Cardiac fibroblast (primary cell): ENCODE measurements at places on chromosomes 2 and 18.
A peak's percentile ranks its signal among the peaks of the same experiment; 100 is the strongest.

DNA sequence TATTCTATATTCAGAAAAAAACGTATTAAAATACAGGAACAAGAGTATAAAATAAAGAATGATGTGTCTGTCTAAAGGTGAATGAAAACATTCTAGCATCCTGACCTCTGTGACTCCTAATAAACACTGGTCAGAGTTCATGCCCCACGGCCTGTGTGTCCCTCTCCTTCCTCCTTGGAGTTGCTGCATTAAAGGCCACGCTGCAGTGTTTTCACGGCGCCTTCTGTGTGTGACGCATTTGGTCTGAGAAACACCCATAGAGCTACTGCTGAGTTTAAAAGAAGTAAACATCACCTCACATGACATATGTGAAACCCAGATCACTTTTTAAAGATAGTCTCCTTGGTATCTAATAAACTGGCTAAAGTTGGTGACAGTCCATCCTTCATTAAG is 90.5 kb downstream of the ITGB1BP1 start:
- no peak for DNase-seq

DNA sequence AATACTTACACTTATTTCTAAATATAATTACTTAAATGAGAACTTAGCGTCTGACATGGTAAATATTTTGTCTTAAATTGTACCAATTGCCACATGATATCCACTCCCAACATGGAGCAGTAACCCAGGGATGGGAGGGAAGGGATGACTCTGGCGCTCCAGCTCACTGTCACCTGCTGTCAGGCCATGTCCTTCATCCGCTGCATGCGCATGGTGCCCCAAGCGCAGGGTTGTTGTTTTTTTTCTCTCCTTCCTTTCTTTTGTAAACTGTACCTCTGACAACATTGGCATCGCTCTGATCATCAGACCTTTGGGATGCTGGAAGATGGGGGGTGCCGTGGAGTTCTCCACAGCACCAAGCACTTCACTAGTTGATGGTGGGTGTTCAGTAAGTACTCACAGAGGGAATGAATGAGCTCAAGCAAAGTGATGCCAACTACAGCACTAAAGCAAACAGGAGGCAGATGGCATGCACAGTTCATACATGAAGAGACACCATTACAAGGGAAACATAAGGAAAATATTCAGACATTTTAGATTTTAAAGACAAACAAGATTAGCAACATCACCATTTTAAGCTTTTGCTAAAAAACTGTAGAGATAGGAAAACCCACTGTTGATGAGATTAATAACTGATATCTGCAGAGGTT is 247.8 kb downstream of the GBX2 start:
- DNase-seq = no peak

GRCh38 chr2:44970846-44971450 is 29.4 kb downstream of the SIX3 start:
- peak; percentile 66 for DNase-seq

DNA sequence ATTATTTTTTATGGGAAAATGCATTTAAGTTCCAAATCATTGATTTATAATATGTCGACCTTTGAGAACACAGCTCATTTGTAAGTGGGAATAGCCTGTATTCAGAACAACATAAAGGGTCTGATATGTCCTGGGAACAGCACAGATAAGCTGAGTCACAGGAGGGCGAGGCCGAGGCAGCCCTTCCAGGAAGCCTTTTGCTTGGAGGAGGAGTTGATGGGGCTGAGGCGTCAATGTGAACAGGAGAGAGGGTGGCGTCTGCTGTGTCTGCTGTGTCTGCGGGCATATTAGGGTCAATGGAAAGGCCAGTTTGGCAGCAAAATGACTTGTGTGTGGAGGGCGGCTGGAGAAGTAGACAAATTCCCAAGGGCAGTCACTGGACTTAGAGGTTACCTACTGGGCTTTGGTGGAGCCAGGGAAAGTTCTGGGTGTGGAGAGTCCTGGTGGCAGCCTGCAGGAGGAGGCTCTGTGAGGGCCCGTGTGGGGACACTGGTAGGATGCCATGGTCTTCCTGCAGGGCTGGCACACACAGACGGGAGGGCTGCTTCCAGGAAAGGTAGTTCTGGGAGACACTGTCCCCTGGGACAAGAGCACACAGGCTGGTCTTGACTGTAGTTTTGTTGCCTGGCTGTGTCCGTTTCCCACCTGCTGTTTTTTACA is 128.1 kb downstream of the GLI2 start:
- peak; percentile 88 for DNase-seq

- peak; percentile 81 for DNase-seq
Observed at GRCh38 chr2:112881217-112881985, 29.6 kb upstream of the IL37 start.

DNA sequence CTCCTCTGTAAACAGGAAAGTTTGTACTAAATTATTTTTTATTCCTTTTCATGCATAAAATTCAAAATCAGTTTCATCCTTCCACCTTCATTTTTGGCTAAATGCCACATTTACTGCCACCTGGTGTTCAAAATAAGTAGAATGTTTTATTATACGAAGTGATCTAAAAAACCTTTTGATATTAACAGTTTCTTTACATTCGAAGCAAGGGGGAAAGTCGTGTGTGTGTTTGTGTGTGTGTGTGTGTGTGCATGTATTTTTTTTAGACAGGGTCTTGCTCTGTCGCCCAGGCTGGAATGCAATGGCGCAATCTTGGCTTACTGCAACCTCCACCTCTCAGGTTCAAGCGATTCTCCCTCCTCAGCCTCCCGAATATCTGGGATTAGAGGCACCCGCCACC is 9.0 kb upstream of the SCN9A start:
- peak; percentile 53 for DNase-seq

DNA sequence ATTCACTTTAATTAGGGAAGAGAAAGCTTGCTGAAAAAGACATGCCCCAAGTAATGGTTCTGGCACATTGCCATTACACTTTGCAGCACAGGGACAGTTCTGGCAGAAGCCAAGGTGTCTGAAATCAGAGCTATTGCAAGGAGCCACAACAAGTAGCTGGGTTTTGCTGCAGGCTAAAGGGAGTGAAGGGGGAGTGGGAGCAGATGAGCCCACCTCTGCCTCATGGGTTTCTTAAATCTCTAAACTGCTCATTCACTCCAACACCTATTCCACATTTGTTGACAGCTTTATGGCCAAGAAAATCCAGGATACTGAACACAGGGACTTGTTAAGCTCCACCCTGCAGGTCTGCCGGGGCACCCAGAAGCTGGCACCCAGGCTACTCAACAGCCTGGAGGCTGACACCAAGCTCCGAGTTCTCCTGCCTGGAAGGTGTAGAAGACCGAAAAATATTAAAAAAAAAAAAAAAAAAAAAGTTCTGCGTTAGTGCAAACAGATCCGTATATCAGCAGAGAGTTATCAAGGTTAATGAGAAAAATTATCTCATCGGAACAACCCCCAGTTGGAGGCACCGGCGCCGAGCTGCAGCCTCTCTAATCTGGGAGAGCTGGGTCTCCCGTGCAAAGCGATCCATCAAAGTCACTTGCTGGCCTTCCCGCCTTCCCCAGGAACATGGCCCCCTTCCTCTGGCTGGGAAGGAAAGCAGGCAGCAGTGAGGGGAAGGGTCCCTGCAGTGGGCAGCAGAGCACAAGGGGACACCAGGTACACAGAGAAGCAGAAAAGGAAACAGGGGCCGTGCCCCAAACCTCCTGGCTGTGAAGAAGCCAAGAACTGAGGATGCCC is 123.7 kb downstream of the HNMT start:
- no peak for DNase-seq

- DNase-seq = no peak
Observed at GRCh38 chr2:20118051-20118450, 66.6 kb upstream of the LAPTM4A start.

DNA sequence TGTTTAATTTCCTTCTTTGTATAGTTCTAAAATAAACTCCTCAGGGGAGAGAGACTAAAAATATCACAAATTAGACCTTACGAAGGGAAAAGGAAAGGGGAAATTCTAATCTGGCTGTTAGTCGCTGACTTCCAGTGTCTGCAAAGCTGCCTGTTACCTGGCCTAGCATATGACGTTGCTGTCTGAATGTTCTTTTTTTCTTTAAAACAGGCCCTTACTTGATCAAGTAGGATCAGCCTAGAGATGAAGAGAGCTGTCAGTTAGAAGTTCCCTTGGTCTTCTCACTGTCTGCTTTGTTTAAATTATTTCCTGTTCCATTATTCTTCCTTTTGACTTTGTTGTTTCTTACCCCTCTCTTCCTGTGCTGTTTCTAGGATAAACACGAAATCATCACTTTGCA is 11.2 kb downstream of the NCK2 start:
- no peak for DNase-seq

DNA sequence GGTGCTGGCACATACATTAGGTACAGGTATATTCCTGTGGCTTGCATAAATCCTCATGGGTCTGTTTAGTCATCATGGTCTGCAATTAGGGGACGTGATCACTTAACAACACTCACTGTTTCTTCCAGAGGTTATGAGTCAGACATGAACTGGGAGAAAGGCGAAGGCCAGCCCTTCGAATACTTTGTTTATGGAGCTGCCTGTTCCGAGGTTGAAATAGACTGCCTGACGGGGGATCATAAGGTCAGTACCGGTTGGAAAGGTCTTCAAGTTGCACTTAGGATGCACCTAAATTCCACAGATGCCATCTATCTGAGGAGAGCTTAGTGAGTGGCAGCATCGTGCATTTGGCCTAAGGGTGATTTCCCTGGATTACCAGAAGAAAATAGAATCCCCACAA is 76.9 kb downstream of the AOX1 start:
- DNase-seq = peak; percentile 59

DNA sequence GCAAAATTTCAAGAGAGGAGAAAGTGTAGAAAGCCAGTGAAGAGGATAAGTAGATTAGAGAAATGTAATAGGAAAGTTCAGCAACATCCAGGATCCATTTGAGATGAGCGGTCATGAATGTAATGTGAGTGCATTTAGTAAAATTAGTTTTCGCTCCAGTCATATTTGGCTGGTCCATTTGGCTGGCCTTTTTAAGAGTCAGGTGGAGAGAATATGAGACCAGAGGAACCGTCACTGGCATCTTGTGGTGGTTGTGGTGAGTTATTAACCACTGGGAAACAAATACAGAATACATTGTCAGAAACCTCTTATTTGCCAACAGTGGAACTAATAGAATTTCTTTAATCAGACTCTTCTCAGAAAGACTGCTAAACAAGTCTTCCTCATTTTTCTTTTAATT is 1064.3 kb upstream of the CDH2 start:
- DNase-seq = no peak

- DNase-seq = no peak
Observed at GRCh38 chr2:167191588-167191987, 303.3 kb downstream of the XIRP2 start.

DNA sequence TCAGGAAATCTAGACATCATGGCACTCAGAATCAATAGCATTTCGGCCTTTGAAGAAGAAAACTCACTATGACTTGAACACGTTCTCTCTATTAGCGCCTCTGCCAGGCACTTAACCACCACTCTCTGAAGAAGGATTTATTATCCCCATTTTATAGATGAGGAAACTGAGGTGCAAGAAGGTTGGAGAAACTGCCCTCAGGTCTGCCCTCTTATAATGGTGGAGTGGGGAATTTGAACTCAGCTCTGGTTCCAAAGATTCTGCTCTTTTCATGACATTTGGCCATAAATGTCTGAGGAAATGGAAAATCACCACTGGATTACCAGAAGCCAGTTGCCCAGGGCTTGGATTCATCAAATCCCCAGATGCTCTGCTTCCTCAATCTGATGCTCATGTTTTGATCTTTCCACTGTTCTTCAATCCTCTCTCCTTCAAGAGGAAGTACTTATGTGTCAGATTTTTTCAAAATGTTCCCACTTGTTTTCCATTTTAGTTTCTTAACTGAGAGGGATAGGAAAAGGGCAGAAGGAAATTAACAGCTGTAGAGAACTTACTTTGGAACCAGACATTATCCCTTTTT is 68.1 kb downstream of the ANTXR1 start:
- DNase-seq = no peak

DNA sequence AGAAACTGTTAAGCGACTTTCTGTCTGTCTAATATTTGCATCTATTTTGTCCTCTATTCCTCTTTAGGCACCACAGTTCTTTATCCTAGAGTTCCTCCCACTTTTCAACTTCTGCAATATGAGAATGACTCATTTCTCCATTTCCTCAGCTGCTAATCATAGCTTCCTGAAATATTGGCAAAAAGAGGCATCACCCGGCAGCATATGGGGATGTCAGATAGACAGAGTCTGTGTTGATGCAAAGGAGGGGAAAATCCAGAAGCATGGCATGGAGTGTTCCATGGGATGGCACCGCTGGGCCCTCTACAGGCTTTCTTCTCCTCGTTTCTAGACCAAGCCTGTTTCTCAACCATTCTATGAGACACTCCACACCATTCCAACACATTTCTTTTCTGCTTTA is 93.4 kb downstream of the DOCK10 start:
- DNase-seq = peak; percentile 75

- no peak for DNase-seq
Observed at GRCh38 chr2:7510353-7510752, 593.1 kb downstream of the RNF144A start.

GRCh38 chr18:74742573-74743243 is 145.0 kb downstream of the ZNF407 start:
- no peak for DNase-seq

- DNase-seq = peak; percentile 80
Observed at GRCh38 chr2:112869258-112869842, 32.8 kb upstream of the IL1B start.

GRCh38 chr2:174522553-174522952 is 35.7 kb upstream of the GPR155 start:
- peak; percentile 26 for DNase-seq

DNA sequence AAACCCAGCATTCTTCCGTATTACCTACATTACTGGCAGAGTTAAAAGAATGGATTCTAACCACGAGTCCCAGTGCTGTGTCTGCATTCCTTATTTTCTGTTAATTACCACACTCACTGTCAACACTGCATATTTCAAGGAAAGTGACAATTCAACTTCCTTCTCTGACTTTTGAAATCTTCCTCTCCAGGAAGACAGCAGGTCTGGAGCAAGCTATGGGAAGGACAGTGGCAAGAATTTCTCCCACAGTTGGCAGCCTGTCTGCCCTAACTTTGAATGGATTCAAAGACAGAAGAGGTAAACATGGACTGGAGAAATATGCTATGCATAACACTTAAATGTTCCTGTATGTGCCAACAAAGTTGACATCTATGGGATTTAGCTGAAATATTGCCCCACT is 700.5 kb upstream of the CHAC2 start:
- DNase-seq = no peak

- DNase-seq = peak; percentile 21
Observed at GRCh38 chr2:30230497-30231211, 680 bp upstream of the LBH start.
